ENCODE measurements at places on chromosomes 4 and X.

DNA sequence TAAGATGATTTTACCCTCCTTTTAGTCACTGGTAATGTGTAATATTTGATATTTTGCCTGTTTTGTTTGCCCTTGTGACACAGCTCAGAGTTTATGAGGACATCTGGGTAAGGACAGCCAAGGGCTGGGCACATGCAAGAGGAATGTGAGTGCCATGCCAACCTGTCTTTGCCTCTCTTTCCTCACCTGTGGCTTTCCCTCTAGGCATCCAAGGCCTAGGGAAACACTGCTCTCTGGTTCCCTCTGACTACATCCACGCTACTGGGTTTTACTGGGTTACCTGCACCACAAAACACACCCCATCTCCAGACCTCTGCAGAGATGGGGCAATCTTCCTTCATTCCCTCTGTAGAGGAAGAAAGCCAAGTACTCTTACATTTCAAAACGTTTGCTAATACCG lies 7.7 kb downstream of the HPGDS start:
- no peak for DNase-seq

DNA sequence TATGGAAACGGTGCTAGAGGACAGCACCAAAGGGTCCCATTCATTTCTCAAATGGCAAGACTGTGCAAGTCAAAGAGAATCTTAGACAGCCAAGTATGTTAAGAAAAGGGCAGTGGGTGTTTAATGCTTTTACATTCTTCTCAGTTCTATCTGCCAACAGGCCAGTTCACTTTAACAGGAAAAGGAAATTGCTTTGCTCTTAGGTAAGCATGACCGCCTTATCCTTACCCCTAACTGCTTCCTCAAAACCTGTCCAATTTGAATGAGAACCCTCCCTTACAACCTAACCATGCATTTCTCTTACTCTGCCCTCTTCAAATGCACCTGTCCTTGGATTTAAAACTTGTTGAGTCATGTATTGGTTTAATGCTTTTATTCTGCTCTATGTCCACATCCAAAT lies 44.5 kb upstream of the BLTP1 start:
- DNase-seq, result no peak

GRCh38 chr4:134365852-134366251 lies 164.3 kb upstream of the PABPC4L start:
- DNase-seq, result no peak

DNA sequence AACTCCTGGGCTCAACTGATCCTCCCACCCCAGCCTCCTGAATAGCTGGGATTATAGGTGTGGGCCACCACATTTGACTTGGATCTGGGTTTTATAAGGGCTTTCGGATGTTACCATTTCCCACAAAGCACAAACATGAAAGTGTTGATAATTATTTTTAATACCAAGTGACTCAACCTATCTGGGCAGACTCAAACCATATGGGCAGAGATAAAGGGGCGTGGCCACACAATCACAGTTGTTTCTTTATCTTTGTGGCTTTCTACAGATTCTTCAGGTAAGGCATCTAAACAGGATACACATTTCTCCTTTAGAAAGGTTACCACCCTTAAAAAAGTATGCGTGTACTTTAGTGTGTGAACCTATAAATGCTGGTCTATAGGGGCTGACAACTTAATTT lies 122.5 kb downstream of the ZNF827 start:
- DNase-seq, result no peak

- no peak for DNase-seq
Measured at GRCh38 chr4:181662383-181662782, 580.8 kb upstream of the TENM3 start.

GRCh38 chr4:150997141-150997540 lies 17.9 kb downstream of the LRBA start:
- no peak for DNase-seq

GRCh38 chr4:37685161-37685822 lies 884 bp downstream of the RELL1 start:
- DNase-seq, result peak; percentile 68

DNA sequence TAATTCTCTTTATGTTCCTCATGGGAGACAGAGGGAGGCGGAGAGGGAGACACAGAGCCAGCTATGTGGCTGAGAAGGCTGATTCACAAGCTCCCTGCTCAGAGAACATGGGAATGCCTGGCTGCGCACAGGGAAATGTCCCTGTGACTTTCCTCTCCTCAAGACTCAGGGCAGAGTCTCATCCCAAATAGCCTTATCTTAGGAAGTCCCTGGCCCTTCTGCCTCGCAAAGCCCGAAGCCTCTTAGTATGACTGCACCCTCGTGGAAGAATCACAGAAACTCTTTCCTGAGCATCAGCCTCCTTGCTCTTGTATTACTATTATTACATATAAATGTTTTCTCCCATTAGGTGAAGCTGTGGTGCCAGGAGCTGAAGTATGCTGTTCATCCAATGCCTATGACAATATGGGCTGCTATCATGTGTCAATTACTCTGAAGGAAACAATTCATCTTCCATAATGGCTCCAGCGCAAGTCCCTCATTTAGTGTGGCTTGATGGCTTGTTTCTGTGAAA lies 230.5 kb downstream of the MGST2 start:
- DNase-seq, result no peak

DNA sequence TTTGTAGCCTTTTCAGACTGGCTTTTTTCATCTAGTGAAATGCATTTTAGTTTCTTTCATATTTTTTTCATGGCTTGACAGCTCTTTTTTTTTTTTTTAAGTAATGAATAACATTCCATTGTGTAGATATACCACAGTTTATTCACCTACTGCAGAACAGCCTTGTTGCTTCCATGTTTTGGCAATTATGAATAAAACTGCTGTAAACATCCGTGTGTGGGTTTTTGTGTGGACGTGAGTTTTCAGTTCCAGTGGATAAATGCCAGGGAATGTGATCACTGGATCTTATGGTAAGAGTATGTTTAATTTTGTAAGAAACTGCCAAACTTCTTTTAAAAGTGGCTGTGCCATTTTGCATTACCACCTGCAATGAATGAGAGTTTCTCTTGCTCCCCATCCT lies 160.8 kb downstream of the SOWAHB start:
- no peak for DNase-seq

GRCh38 chr4:88949605-88950004 lies 107.4 kb downstream of the FAM13A start:
- DNase-seq, result peak; percentile 28

GRCh38 chr4:105075045-105075444 lies 71.6 kb upstream of the TET2 start:
- no peak for DNase-seq

DNA sequence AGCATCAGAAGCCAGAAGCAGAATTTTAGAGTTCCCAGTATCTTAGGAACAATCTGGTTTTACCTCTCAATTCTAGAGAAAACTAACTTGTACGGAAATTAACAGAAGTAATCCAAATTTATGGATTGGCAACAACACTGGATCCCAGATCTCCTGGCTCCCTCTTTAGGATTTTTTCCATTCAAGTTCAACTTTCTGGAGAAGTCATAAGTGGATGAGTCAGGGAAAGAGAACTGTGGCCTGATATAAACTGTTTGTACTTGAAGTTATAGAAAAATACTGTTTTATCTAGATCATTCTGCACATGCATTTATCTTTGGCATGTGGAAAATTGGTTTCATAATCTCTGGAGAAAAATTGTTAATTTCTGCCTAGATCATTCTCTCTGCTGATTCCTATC lies 380.4 kb downstream of the PCDH7 start:
- no peak for DNase-seq

GRCh38 chr4:123120473-123120872 lies 198.1 kb upstream of the NUDT6 start:
- DNase-seq, result no peak

DNA sequence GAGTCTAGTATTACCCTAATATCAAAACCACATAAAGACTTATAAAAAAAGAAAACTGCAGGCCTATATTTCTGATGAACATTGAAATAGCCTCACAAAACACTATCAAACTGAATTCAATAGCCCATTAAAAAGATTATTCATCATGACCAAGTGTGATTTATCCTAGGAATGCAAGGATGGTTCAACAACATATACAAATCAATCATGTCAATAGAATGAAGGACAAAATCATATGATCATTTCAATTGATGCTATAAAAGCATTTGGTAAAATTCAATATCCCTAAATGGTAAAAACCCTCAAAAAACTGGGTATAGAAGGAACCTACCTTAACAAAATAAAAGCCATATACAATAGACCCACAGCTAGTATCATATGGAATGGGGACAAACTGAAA lies 797.9 kb upstream of the INTU start:
- DNase-seq, result no peak

GRCh38 chr4:56973336-56973735 lies 4.1 kb downstream of the NOA1 start:
- no peak for DNase-seq

GRCh38 chrX:72268597-72269365 lies 8.3 kb downstream of the RPS4X start:
- DNase-seq, result no peak

GRCh38 chr4:166324321-166324720 lies 451.3 kb downstream of the TLL1 start:
- no peak for DNase-seq

DNA sequence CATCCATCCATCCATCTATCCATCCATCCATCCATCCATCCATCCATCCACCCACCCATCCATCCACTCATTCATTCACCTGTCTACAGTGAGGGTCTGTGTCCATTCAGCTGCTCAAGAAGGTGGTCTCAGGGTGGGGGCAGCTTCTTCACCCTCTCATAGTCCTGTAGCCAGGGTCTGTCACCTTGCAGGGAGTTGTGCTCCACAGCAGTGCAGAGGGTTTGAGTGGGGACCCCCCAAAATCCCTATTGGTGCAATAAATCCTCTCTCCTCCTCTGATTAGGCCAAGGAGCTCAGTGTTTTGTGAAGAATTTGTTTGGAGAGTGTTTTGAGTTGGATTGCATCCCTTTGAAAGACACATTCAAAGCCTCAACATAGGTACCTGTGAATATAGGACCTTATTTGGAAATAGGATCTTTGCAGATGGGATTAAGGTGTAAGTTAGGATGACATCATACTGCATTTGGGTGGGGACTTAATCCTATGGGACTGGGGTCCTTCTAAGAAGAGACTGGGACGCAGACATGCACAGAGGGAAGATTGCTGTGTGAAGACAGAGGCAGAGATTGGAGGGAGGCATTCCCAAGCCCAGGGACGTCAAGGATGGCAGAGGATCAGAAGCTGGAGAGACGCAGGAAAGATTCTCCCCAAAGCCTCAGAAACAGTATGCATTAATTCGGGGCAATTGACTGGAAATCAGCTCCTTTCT lies 12.0 kb downstream of the P2RY8 start:
- DNase-seq, result no peak

DNA sequence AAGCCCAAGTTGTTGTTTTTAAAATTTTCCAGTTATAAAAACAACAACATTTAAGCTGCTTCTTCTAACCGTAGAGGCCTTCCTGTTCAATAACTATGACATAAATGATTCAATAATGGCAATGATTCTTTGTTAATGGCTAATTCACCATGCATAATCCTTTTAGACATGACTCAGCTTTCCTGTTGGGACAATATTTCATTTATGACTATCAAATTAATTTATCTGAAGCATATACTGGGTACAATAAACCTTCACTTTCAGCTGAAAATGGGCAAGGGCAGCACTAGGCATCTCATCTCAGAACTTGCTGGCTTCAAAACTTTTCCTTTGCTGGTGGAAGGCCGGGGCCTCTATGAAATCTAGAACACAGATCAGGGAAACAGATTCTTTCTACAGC lies 38.9 kb downstream of the TBC1D9 start:
- no peak for DNase-seq

GRCh38 chrX:107454302-107454701 lies 4.8 kb downstream of the FRMPD3 start:
- DNase-seq, result peak; percentile 52

GRCh38 chr4:16118090-16118489 lies 34.3 kb upstream of the PROM1 start:
- DNase-seq, result no peak

DNA sequence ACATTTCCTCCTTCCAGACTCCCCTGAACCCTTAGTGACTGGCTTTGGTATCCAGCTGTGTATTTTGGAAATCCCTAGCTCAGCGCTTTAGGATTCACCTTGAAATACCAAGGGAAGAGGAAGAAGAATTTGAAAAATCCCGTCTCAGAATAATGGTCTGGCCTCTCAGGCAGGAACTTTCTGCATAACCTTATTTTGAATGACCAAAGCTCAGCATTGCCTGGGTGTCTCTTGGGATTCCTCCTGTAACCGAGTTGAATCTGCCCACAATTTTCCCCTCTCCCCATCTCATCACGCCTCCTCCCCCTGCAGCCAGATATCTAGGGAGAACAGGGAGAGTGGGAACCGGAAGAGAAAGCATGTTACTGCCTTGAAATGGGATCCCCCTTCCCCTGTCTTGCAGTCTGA lies 116.2 kb downstream of the SMIM20 start:
- DNase-seq, result no peak

- DNase-seq, result no peak
Measured at GRCh38 chrX:44785652-44786051, 58.2 kb upstream of the DUSP21 start.

DNA sequence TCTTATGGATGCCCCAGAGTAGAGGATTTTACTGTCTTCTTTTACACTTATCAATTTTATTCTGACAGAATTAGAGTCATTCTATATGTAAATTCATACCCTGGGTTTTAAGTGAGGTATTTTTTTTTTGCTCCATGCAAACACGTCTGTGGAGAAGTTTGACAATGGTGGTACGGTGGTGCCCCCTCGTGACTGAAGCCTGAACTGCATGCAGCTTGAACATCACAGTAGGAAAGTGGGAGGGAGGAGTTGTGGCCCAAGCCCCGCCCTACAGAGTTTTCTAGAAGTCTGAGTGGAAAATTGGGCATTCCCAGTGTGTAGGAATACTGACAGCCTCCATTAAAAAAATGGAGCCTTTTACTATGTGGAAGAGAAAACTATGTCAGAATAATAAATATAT lies 73.3 kb upstream of the RAB40AL start:
- peak; percentile 68 for DNase-seq

GRCh38 chr4:176875446-176875930 lies 82.8 kb upstream of the VEGFC start:
- DNase-seq, result no peak

DNA sequence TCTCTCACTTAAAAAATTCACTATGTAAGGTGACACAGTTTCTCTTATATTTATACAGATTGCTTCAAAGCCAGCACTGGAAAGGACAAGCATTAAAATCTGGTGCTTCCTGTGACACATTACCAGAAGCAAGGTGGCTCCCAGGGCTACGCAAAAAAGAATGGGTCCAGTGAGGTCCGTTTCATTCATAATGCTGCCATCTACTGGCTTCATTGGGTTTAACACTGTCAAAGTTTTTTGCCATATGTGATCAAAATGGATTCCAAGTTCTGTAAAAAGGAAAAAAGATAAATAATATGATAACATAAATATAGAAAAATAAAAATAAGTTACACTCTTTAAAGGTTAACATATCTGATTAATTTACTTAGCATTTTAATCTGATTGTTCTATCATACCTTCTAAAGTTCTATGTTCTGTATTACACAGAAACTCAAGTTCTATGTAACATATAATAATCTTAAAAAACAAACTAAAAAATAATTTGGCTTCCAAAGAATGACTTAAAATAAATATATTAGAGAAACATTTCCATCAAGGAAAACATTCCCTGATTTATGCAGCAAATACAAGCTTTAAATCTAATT lies 22.1 kb downstream of the YIPF7 start:
- peak; percentile 60 for DNase-seq

GRCh38 chr4:149752729-149753128 lies 62.9 kb downstream of the IQCM start:
- no peak for DNase-seq

- no peak for DNase-seq
Measured at GRCh38 chr4:151866592-151866918, 105.7 kb upstream of the GATB start.

Measured in CD4-positive, alpha-beta T cell treated with Interleukin-4 for 4 hours (primary cell).